Bronchial epithelial cell (primary cell): ENCODE measurements at places on chromosomes 3 and 15.

GRCh38 chr3:26753095-26753494, 130.5 kb downstream of the LRRC3B start:
- no peak for DNase-seq

DNA sequence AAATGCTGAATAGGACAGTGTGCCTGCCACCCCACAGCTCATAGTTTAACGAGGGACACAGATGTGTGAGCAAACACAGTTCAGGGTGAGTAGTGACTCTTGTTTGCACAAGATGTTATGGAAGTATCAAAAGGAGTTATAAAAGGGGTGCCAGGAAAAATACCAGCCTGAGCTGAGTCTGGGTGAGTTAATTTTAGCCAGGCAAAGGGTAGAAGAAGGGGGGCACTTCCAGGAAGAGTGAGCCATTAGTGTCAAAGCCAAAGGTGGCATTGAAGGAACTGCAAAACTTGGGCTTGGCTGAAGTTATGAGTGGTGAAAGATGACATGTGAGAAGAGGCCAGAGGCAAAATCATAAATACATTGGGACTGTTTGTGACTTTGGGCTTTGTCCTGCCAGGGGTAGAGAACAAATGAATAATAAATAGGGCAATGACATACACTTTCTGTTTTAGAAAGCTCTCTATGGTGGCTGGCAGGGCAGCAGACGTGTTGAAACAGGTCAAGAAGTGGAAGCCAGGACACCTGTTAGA, 1.9 kb upstream of the SPPL2A start:
- DNase-seq: peak; percentile 6

DNA sequence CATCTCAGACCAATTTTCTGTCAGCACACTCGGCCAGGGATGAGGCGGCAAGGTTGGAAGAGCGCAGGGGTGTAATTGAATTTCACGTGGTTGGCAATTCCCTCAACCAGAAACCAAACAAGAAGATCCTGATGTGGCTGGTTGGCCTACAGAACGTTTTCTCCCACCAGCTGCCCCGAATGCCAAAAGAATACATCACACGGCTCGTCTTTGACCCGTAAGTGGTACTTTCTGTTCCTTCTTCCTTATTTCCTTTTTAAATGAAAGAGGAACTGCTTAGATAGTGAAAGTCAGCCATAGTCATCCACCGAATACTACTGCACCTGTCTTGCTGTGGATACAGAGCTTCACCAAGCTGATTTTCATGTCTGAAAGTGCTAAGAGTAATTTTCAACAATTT, 60.1 kb downstream of the SGO1 start:
- DNase-seq: no peak

GRCh38 chr3:15512166-15512565, 9.3 kb downstream of the COLQ start:
- no peak for DNase-seq

DNA sequence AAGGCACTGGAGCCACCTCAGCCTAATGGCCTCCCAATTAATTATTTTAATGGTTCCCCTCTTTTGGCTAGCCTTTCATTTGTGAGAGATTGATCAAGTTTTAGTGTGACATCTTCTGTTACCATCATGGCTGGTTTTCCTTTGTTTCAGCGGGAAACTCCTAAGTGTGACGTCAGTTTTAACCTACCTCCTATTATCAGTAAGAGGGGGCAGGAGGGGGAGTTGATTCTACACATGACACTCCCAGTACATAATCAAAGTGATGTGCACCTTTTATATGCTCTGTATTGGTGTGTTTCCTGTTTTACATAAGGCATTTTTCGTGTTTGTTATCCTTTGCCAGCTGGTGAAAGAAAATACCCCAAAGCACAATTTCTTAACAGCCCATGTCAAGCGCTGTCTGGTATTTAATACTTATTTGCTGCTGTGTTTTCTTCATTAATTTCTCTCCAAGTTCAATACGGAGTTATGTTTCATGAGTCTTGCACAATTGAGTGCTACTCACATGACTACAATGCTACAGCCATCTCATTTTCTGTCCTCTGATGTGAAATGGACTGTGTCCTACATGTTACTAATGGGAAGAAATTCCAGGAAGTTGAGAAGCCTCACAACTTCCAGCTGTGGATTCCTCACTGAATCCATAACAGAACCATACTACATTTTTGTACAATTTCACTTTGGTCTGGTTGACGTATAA, 52.2 kb upstream of the POLR2M start:
- DNase-seq: peak; percentile 46

GRCh38 chr3:169522595-169523529, 140.7 kb downstream of the MECOM start:
- DNase-seq: no peak

DNA sequence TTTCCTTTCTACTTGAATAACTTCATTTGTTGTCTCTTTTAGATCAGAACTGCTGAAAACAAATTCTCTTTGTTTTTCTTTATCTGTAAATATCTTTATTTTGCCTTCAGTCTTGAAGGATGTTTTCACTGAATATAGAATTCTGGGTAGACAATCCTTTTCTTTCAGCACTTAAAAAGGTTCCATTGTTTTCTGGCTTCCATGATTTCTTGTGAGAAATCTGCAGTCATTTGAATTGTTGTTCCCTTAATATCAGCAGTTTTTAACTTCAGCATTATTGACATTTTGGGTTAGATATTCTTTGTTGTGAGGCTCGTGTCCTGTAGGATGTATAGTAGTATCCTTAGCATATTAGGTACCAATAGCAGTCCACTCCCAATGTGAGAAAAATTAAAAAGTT, 65.8 kb downstream of the SV2B start:
- DNase-seq: no peak

GRCh38 chr15:89129123-89129815, 41.0 kb downstream of the ABHD2 start:
- DNase-seq: peak; percentile 30

- DNase-seq: no peak
Measured at GRCh38 chr15:57684491-57685151, 21.9 kb upstream of the POLR2M start.

DNA sequence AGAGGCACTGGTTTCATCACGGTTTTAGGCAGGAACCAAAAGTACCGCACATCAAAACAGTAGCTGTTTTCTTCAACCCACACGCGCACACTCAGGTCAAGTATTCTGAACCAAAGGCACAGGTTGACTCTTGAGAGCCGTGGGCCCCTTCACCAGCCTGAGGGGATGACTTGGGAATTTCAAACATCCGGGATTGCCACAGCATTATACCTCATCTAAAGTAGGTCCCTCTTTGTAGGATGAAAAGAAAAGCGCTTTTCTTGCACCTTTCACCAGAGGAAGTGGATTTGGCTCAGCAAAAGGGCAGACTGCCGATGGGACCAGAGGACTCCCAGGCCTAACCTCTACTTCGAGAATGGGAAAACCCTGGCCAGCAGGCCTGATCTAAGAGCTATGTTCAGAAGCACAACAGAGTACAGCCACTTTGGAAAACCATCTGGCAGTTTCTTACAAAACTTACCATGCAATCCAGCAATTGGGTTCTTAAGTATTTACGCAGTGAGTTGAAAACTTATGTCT, 88.2 kb upstream of the PROK2 start:
- DNase-seq: no peak

- no peak for DNase-seq
Measured at GRCh38 chr3:133054586-133054985, 16.4 kb downstream of the TMEM108 start.

GRCh38 chr15:48143856-48144255, 23.1 kb downstream of the SLC24A5 start:
- peak; percentile 86 for DNase-seq

DNA sequence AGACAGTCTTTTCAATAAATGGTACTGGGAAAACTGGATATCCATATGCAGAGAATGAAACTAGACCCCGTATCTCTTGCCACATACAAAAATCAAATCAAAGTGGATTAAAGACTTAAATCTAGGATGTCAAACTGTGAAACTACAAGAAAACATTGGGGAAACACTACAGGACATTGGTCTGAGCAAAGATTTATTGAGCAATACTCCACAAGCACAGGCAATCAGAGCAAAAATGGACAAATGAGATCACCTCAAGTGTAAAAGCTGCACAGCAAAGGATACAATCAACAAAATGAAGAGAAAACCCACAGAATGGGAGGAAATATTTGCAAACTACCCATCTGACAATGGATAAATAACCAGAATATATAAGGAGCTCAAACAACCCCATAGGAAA, 38.4 kb upstream of the MBNL1 start:
- peak; percentile 18 for DNase-seq

DNA sequence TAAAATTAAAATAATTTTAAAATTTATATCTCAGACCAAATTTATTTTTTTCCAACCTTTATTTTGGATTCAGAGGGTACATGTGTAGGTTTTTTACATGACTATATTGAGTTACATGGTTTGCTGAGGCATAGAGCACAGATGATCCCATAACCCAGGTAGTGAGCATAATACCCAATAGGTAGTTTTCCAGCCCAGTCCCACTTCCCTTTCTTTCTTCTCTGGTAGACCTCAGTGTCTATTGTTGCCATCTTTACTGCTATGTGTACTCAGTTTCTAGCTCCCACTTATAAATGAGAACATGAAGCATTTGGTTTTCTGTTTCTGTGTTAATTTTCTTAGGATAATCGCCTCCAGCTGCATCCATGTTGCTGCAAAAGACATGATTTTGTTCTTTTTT, 338.1 kb downstream of the EFHB start:
- DNase-seq: no peak

DNA sequence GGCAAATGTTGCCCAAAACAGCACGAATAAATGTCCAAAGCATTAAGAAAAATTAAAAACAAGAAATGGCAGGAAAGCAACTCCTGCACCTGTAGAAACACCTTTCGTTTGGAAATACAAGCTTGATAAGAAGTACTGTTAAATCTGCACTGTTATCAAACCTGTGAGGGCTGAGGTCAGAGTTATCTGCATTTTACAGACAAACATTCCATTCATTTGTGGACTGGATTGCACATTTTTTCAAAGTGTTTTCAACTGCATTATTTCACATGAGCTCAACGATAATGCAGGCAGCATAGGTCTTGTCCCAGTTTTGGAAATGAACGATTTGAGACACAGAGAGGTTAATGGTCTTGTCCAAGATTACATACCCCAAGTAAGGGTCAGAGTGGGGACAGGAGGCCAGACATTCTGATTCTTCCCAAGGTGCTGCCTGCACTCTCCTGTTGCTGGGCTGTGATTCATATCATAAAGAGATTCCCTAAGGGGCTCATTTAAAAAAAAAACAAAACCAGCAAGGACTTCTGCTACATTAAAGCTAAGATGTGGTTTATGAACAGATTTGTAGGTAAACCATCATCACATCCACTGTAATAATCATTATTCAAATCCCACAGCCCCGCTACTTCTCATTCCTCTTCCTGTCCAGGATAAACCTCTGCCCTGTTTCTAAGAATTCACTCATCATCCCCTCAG, 13.0 kb downstream of the GUCA1C start:
- no peak for DNase-seq

- no peak for DNase-seq
Measured at GRCh38 chr15:58876306-58877106, 57.0 kb downstream of the SLTM start.

DNA sequence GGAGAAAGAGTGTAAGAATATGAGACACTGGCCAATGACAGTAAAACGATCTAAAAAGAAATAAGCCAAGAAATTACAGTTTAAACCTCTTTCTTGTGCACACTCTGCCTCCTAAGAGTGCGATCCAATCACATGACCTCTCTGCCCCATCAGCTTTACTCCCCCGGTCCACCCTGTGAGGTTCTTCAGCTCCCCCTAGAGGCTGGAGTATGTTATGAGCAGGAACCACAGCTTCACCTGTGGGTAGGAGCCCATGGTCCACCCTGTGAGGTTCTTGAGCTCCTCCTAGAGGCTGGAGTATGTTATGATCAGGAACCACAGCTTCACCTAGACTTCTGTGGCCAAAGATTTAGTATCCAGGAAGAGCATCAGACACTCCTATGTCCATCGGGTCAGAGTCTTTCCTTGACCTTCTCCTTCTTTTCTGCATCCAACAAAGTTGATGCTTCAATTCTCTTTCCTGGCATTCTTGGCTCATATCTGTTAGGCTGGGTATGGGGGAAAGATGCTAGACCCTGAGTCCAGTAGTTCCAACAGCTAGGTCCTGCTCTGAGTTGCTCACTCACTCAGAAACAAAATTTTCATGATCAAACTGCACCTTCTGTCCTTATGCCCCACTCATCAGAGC, 164.0 kb downstream of the MINAR1 start:
- peak; percentile 78 for DNase-seq

- no peak for DNase-seq
Measured at GRCh38 chr3:192505731-192506130, 221.6 kb downstream of the FGF12 start.

- DNase-seq: no peak
Measured at GRCh38 chr15:70098461-70099166, 897 bp upstream of the TLE3 start.

GRCh38 chr15:63968122-63968524, 78.2 kb downstream of the DAPK2 start:
- no peak for DNase-seq

DNA sequence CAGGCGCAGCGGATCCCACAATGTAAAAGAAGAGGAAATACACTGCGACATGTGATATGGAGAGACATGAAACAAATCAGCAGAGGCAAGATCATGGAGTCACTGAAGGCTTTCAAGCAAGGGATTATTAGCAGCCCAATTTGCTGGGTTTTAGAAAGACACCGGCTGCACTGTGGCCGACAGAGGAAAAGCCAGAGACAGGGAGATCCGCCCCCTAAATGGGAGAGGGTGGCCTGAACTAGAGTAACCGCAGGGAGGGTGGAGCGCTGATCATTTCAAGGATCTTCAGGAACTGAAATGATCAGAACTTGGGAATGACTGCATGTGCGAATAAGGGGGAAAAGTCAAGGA, 612 bp upstream of the C15orf40 start:
- DNase-seq: no peak

GRCh38 chr15:59996298-59997041, 7.6 kb upstream of the FOXB1 start:
- no peak for DNase-seq

GRCh38 chr3:157418104-157418503, 18.5 kb upstream of the PTX3 start:
- peak; percentile 32 for DNase-seq

GRCh38 chr3:29488922-29489321, 208.1 kb downstream of the RBMS3 start:
- DNase-seq: peak; percentile 81

DNA sequence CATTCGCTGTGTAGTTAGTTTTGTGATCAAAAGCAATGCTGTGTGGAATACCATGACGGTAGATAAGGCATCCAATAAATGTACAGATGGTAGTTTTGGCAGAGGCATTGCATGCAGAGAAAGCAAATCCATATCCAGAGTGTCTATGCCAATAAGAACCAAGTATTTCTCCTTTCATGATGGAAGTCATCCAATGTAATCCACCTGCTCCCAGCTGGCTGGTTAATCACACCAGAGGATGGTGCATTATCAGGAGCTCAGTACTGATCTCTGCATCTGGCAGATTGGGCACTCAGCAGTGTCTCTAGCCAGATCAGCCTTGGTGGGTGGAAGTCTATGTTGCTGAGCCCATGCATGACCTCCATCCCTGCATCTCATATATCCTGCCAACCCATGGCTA, 677.7 kb upstream of the NECTIN3 start:
- DNase-seq: no peak

GRCh38 chr3:143737065-143737464, 111.2 kb downstream of the SLC9A9 start:
- peak; percentile 78 for DNase-seq

- no peak for DNase-seq
Measured at GRCh38 chr3:12959410-12959809, 113.8 kb downstream of the IQSEC1 start.

- DNase-seq: no peak
Measured at GRCh38 chr3:109234300-109234699, 82.0 kb downstream of the DPPA2 start.
